ENCODE measurements at places on chromosomes 11 and 22. TPM values are rescaled to one million over a fixed set of nuclear protein-coding genes. Genes with fewer than 3 reads are reported as not detected.

- no peak for DNase-seq
Observed at GRCh38 chr22:31173386-31174145, 13.6 kb downstream of the RNF185 start.

GRCh38 chr11:80502511-80502910 lies 1061.7 kb upstream of the TENM4 start:
- DNase-seq: no peak

DNA sequence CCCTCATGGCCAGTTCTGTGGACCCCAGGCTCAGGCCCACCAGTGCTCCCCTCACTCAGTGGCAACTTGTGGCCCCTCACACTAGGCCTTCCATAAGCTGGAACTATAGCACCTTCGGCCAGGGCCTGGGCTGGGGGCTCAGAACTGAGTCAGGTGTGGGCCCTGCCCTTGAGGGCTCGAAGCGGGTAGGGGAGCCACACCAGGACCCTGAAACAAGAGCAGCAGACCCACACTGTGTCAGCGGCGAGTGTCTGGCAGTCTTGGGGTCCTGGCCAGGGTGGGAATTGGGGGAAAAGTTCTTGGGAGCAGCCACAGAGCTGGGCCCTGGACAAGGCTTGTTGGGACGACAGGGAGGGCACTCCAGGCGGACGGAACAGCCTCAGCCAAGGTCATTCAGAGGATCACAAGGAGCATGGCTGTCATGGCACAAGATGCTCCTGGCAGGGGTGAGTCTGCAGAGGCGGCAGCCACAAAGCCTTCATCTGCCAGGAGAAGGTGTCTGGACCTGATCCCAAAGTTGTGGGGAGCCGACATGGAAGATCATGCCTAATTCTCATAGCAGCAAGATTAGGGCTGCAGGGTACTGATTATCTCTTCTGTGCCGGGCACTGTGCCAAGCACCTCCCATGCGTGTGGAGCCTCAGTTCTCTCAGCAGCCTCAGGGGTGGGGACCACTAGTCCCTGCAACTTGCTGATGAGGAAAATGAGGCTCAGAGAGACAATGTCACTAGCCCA lies 50.7 kb downstream of the SHISAL1 start:
- no peak for DNase-seq

DNA sequence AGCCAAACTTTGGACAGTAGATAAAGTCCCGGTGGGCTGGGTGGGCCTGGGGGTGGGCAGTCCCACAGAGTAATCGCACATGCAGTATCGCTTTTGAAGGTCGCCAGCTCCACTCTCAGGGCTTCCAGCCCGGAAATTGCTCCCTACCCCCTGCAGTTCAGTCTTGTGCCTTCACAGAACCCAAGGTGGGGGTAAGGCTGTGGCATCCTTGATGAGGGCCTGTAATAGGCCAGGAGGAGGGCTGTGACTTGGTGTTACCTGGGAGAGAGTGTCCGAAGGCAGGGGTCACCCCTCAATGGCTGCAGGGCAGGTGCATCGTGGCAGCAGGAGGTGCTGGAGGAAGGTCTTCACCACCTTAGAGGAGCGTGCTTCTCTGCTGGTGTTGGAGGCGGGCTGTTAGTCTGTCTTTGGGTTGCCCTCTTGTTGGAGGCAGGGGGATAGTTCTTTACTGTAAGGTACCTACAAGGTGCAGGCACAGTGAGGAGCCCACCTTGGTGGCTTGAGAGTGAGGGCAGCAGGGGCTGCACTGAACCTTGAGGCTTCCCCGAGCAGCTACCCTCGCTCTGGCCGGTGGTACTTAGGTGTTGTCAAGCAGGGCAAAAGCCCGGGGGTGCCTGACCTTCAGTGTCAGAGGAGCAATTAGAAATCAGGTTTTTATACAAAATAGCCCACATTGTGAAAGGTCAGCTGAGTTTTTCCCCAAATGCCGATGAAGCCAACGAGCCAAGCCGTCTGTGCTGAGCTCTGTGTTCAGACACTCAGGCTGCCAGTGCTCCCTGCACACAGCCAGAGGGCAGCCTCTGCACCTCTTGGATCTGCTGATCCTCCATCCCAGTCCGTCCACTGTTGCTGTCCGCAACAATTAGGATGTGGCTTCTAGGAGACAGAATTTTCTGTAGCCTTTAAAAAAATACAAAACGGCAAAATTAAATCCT lies 21.9 kb downstream of the SAMM50 start:
- DNase-seq: no peak

ALDH3B2 gene
- not detected for total RNA-seq

Measured in osteocyte (in vitro differentiated cells).